ENCODE measurements at places on chromosomes 12 and 14.

DNA sequence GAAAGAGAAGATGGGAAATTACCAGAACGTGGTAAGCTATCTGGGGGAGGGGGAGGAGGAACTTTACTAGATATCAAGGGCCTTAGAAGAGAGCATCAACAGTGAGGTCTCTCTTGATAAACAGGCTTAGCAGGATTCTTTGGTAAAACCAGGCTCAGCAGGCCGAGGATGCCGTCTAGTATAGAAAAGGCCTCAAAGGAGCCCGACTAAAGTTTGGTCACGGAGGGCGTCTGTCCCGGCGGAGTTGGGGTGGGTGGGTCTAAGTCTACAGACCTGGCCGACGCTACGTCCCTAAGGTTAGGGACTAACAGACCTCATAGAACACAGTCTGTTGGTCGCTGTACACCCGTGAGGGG is 538 bp upstream of the TIGAR start:
- DNase-seq: no peak

GRCh38 chr14:59354666-59355065 is 110.5 kb downstream of the GPR135 start:
- no peak for DNase-seq

- no peak for DNase-seq
Observed at GRCh38 chr14:42673963-42674362, 1067.3 kb downstream of the LRFN5 start.

GRCh38 chr12:50925342-50925651 is 27.0 kb upstream of the HIGD1C start:
- DNase-seq: no peak

DNA sequence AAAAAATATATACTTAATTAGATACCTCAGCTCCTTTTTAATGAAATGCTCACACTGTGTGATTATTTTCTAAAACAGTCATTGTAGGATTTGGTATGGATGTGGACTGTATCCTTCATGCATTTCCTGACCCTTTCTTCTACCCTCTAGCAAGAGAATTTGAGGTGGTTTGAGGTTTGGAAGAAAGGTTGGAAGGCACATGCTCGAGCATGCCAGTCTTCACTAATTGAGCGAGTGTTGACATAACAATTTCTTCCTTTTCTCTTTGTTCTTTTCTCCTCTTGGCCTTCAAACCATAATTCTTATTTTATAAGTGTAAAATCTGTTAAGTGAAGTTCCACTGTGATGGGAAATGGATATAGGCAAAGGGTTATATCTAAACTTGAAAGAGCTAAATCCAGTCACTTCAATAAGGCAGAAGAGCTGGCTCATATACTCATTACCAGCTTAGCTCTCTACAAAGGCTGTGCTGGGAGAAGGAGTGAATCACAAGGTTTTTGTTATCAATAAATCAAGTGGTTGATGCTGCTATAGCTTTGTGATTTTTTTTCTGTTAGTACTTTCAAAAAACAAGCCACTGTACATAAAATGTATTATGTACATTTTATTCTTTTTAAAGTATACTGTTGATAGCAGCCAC is 16.2 kb upstream of the PTHLH start:
- no peak for DNase-seq

- no peak for DNase-seq
Observed at GRCh38 chr14:24607081-24607480, 2.4 kb downstream of the GZMH start.

DNA sequence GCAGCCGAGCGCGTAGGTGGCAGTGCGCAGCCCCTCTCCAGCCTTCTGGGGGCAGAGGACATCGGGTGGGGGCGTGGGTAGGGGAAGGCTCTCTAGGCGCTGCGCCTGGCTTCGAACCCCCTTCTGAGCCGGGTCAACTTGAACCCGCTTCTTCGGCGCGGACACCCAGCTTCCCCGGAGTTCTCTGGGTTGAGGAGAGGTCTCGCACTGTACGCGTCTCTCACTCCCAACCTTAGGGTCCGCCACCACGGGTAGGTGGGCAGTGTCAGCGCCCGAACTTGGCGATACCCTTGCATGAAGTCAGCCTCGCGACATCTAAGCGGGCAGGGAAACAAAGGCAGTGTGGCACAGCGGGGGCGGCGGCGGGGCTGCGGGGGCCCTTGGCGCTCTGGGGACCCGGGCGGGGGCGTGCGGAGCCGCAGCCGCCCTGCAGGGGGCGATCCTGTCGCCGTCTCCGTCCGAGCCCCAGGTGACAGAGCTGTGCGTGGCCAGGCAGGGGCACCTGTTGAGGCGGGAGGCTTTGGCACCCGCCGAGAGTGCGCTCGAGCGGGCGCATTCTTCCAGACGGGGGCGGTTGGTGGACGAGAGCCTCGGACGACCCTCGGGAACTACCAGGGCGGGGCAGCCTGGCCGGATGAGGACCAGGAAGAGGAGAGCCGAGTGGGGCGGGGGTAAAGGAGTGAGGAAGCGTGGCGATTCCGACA is 1.1 kb downstream of the GALNT16 start:
- DNase-seq: no peak

DNA sequence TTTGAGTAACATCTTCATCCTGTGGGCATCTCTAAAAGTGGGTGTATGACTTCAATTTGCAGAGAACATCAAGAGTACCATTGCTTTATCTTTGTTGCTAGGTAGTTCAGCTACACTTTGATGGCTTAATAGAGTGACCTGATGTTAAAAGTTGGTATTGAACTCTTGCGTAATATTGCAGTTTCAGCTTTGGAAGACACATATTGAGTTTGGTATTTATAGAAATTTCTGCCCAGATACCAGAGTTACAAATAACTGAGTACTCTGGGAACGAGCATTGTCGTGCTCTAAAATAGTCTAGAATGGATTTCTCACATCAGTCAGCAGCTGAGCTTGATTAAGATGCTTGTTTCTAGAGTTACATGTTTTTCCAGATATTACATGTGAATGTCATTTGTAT is 24.8 kb upstream of the AKAP5 start:
- no peak for DNase-seq

DNA sequence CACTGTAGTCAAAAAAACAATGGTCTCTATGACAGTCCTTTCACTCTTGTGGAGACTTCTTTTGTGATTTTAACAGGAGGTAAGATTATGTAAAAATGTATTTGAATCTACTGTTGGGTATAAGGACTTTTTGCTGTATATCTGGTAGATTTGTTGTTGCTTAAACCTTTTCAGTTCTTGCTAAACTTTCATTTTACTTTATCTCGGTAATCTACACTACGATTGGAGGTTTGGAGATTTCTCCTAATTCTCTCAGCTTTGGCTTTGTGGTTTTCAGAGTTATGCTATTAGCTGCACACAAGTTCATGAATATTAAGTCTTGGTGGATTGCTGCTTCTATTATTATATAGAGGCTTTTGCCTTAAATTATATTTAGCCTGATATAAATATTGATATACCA is 116.6 kb upstream of the HIF1A start:
- DNase-seq: no peak

- no peak for DNase-seq
Observed at GRCh38 chr12:132105467-132105866, 38.7 kb downstream of the DDX51 start.

- no peak for DNase-seq
Observed at GRCh38 chr12:100184549-100185145, 16.0 kb upstream of the ACTR6 start.

DNA sequence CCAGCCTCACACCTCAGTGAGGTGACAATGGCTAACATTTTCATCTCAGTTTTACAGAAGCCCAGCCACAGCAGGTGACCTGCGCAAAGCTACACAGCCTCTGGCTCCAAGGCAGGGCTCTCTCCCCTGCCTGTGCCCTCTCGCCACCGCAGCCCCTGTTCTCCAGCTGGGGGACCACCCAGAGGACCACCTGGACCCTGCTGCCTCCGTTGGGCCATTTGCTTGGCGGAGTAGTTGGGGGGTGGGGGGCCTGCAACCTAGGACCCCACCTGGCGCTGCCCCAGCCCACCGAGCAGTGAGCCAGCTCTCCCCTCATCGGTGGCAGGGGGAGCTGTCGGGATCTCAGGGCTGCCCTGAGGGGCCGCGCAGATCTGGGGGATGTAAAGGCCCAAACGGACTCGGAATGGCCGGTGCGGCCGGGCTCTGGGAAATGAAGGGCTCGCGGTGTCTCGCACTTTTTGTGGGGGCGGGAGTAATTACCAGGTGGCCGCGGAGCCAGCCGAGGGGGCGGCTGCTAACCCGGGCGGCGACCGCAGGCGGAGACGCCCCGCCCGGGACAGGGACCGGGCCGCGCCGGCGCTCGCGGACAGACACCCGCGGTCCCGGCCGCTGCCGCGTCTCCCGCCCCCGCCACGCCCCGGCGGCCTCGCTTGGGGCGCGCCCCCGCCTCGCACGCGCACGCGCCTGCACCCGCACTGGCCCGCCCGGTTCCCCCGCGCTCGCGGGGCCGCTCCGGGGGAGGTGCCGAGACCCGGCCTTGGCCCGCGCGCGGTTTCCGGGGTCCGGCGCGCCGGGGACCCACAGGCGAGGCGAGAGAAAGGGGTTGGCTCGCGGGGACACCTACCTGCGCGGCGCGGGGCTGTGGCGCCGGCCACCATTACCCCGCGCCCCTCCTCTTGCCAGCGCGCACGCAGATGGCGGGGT is 8.6 kb upstream of the GPR68 start:
- DNase-seq: no peak

- peak; percentile 41 for DNase-seq
Observed at GRCh38 chr12:51082561-51083125, 753 bp downstream of the CSRNP2 start.

DNA sequence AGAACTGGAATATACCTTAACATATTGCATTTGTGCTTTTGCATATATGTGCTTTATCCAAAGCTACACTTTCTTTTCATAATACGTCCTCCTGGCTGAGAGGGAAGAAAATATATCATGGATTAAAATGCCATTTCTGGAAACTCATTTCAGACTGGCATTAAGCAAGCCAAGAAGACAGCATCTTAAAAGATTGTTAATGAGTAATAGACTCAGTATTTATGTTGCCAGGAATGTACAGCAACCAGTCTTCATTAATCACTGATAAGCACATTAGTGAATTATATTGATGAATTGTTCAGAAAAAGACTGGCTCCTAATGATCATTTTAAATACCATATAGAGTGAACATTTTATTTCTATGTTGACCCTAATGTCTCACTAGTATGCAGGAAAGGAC is 134.9 kb upstream of the IFNG-AS1 start:
- DNase-seq: no peak

DNA sequence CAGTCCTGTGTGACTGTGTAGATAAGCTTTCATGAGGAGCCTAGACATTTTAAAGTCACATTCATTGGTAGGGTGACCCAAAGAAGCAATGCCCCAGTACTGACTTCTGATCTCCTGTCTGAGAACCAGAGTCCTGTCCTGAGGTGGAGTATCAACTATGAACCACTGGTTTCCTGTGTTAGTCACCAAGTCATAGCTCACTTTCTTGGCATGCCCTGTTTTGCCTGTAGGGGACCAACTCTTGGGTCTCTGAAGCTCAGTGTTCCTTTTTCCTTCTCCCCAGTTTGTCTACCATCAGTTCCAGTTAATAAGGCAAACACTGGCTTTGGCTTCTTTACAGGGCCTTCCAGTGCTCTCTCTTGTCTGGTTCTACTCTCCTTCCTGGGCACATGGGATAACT is 97.4 kb downstream of the C12orf75 start:
- DNase-seq: no peak

GRCh38 chr12:48800971-48801370 is 12.1 kb upstream of the ADCY6 start:
- DNase-seq: no peak

- no peak for DNase-seq
Observed at GRCh38 chr12:80625051-80625450, 82.4 kb upstream of the MYF6 start.

- no peak for DNase-seq
Observed at GRCh38 chr14:61076556-61076955, 95.5 kb downstream of the SLC38A6 start.

DNA sequence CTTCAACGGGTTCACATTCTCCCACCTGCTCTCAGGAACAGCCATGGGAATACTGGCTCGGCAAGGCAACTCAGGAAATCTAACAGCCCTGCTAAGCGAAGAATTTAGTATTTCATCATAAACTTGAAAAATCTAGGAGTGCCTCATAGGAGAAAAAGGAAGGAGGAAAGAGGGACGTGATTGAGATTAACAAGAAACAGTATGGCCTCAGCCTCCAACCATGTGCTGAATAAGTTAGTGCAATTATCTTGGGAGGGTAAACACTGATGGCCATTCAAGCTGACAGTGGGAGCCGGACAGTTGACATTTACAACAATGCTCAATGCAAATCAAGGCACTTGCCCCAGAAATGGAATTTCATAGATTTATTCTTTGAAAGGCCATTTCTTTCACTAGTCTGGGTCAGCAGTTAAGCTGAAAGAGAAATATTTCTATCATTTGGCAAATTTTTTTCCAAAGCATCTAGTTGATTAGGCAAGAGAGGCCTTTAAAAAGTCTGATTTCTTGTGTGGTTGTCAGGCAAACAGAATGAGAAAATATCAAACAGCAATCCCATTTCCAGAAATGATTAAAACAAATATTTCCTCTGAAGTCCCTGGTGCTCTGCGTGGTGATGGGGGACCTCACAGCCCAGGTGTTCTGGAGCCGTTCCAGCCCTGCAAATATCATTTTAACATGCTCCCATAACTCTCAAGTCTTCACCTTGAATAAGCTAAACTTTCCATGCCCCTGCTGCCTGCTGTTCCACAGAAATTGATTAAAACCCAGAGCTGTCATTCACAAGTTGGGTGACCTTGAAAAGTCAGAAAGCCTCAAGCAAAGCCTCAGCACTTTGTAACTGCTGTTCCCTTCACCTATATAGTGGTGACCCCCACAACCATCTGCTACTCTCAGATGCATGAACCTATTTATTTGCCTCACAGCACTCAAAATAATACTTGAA is 121.6 kb downstream of the PHLDA1 start:
- DNase-seq: no peak

DNA sequence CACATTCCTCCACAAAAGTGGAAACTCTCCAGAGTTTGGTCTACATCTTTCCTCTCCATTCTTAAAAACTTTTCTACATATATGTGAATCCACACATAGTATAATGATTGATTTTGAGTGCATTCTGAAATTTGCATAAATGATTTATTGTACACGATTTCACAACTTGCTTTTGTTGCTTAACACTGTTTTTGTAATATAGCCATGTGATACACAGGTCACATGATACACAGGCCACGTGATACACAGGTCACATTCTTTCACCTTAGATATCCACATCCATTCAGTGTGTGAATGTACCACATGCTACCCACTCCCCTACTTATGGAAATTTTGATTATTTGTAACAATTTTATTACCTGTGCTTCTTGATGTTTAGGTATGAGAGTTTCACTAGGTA is 319.1 kb downstream of the ZFP36L1 start:
- no peak for DNase-seq

DNA sequence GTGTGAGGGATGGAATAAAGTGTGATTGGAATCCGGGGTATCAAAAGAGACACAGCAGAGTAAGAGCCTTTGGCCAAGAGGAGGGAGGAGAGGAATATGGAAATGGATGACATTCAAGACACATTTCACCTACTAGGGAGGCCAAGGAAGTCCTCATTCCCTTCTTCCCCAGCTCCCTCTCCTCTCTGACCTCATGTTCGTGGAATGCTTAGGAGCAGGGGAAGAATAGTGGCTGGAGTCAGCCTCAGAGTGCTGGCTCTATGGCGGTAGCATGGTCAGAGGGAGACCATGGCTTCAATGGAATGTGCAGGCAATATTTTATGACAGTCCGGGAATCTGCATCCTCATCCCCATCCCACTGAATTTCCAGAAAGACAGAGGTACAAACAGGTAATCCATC is 196.6 kb downstream of the EGLN3 start:
- DNase-seq: no peak

- no peak for DNase-seq
Observed at GRCh38 chr12:11856971-11857370, 207.5 kb downstream of the ETV6 start.
